ENCODE measurements at places on chromosomes 7 and 10. TPM values are rescaled to one million over a fixed set of nuclear protein-coding genes. Genes with fewer than 3 reads are reported as not detected.

The AGR2 gene
- 11.9 TPM for total RNA-seq

GRCh38 chr7:45469103-45469502, 105.1 kb upstream of the ADCY1 start:
- no peak for DNase-seq

DNA sequence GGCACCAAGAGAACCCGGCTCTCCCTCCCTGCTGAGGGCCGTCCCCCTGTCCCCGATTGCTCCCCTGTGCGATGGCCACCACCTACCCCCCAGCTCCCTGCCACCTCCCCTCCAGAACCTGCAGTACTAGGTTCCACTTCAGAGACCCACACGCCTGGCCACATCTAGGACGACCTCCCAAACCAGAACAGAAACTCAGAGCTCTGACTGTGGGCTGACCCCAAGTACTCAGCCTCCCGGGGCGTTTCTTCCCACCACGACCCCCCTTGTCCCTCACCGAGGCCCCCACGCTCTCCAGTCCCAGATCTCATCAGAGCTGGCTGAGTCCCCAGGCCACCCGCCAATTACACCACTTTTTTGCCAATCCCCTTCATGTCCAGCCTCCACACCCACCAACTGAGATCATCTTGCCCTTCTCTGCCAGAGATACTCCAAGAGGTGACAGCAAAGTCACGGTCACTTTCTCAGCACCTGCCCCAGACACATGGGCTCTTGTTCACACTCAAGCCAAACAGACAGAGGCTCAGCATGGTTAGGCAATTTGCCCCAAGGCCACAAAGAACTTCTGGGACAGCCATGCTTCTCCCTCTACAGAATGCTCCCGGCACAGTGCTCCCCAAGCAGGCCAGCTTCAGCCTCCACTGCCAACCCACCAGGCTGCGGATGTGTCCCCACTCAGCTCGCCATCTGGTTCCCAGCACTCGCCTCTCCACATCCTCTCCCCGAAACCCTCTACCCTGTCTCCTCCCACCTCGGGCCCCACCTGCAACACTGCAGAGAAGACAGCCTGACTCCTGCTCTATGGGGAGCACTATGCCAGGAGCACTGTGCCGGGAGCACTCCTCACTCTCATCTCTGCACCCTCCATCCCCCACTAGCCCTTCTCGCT, 4.7 kb downstream of the TMEM120A start:
- DNase-seq = no peak

DNA sequence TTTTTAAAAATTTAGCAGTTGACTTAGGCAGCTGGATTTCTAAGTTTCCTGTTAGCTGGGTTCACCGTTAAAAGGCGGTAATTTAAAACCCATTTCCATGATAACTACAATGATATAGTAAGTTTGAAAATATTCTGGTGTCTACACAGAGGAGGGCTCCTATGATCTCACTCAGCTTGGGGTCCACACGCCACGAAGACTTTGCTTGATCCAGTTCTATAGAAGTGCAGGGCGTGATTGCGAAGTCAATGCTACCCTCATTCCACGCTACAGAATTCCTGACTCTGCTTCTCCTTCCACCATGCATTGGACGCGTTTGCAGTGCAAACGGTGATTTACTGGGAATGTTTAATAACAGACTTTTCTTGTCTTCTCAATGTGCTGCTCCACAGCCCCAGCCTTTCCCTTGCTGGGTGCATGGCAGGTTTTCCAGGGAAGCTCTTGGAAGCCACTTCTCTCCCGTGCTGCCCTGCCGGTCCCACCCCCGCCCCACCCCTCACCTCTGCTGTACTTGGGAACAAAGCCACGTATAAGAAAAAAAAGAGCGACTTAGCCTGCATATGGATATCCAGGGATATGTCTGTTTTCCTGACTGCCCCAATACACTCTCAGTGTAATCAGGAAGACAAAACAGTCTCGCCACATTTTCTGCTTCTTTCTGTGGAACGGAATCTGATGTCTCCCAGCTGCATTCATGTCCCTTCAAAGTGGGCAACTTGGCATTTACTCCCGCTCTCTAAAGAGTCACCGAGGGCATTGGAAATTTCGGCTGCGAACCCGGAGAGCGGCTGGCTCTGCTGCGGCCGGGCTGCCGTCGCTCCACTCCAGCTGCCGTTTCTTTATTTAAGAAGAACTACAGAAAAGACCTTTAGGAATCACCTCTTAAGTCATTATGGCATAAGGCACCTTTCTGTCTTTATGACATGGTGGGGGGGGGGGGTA, 434.4 kb upstream of the MGMT start:
- DNase-seq = no peak

GRCh38 chr10:130968964-130969363, 342.6 kb downstream of the TCERG1L start:
- no peak for DNase-seq

The TNPO3 gene
- 52.5 TPM for total RNA-seq

GRCh38 chr10:21487416-21488180, 37.9 kb downstream of the SKIDA1 start:
- no peak for DNase-seq

- DNase-seq = no peak
Measured at GRCh38 chr7:124914298-124914697, 15.3 kb downstream of the POT1 start.

The TSPAN33 gene
- total RNA-seq = 14.3 TPM

GRCh38 chr7:20350996-20351692, 20.4 kb downstream of the ITGB8 start:
- DNase-seq = no peak

DNA sequence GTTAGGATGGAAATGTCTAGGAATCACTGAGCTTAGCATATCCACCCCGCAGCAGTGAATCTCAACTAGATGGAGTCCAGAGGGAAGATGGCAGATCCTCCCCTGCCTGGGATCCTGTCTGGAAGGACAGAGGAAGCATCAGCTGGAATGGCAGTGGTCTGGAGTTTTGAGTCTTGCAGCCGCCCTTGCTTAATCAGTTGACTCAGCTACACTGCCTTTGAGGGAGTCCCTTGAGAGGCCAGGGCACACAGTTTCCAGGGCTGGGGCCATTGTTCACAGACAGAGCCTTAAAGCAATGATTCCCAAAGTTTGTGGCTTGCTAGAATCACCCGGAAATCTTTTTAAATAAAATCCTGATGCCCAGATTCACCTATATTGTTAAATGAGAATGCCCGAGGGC, 128.1 kb downstream of the NT5C2 start:
- no peak for DNase-seq

The PNLIP gene
- total RNA-seq = not detected

- no peak for DNase-seq
Measured at GRCh38 chr10:110285501-110285900, 19.2 kb downstream of the SMNDC1 start.

GRCh38 chr10:95295031-95295755, 4.4 kb upstream of the PDLIM1 start:
- DNase-seq = no peak

The ZP3 gene
- 4.7 TPM for total RNA-seq

The BMI1 gene
- total RNA-seq = 37.2 TPM

GRCh38 chr10:114102256-114102655, 58.6 kb downstream of the ADRB1 start:
- no peak for DNase-seq

The GTPBP10 gene
- total RNA-seq = 10.5 TPM

DNA sequence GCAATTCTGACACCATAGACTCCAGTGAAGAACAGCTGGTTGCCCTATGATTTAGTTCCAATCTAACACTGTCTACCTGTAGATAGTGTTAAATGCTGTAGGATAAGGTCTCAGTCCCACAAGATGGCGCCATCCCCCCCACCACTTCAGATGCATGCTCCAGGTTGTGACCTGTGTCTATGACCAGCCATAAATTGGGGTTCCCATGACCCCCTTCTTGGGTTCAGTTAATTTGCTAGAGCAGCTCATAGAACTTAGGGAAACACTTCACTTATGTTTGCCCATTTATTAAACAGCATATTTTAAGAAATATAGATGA, 13.1 kb downstream of the CCSER2 start:
- DNase-seq = no peak

DNA sequence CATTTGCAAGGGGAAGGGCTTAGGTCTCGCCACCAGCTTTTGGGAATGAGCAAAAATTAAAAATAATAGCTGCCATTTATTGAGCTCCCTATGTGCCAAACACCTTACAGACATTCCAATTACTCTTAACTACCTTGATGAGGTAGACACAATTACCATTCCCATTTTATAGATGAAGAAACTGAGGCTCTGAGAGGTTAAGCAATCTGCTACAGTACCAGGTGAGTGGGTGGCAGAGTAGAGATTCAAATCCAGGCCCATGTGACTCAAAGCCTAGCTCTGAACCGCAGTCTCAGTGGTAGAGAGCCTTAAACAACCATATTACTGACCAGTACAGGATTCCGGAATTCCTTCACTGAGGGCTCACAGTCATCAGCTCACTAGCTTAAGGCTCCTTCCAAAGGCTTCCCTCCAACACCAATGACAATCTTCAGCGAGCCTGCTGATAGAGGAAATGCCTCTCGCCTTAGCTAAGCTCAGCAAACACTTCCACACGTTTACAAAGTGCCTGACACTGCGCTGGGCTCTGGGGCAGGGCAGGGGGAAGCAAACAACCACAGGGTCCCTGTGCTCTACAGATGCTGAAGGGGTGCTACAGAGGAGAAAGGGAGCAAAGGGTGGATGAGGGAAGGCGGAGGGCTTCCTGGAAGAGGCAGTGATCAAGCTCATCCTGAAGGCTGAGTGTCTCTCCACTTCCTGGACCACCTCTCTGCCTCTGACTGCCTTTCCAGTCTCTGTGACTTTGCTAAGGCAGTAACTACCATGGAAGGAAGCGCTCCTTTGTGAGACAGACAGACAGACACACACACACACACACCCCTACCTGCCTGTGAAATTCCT, 7.4 kb downstream of the LRRC20 start:
- DNase-seq = no peak

The VSTM2A gene
- total RNA-seq = not detected

GRCh38 chr10:97234400-97234799, 48.6 kb upstream of the SLIT1 start:
- no peak for DNase-seq

The GATA3 gene
- total RNA-seq = 3.2 TPM

GRCh38 chr7:12827920-12828319, 140.5 kb downstream of the ARL4A start:
- no peak for DNase-seq

The FAM13C gene
- total RNA-seq = not detected

The SPDYE5 gene
- not detected for total RNA-seq

The MYH16 gene
- total RNA-seq = 1.4 TPM

The TAS2R41 gene
- total RNA-seq = not detected

GRCh38 chr7:81680120-81680519, 89.7 kb downstream of the HGF start:
- DNase-seq = no peak

The GPR22 gene
- not detected for total RNA-seq

- DNase-seq = no peak
Measured at GRCh38 chr7:28488061-28488791, 75.9 kb downstream of the CREB5 start.

Measured in epithelial cell of proximal tubule (primary cell).